ENCODE measurements at places on chromosomes 7 and 10.
A peak's percentile ranks its signal among the peaks of the same experiment; 100 is the strongest.

GRCh38 chr10:128877936-128878335 lies 589.1 kb upstream of the MGMT start:
- DNase-seq, result no peak

DNA sequence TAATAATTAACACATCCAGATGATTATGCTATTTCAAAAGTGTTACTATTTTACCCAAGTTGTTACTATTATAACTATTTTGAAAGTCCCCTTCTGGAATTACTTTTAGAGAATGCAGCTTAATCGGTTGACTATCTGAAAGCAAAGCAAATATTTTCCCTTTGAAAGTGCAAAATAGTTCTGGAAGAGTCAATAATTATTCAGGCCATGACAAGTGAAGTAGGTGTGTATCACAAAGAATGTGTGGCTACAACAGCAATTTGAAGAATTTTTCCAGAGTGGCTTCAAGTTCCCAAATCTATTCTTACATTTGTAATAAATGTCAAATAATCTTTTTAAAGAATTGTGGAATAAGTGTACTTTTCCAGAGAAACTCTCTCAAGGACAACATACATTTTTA lies 42.8 kb downstream of the RNLS start:
- no peak for DNase-seq

DNA sequence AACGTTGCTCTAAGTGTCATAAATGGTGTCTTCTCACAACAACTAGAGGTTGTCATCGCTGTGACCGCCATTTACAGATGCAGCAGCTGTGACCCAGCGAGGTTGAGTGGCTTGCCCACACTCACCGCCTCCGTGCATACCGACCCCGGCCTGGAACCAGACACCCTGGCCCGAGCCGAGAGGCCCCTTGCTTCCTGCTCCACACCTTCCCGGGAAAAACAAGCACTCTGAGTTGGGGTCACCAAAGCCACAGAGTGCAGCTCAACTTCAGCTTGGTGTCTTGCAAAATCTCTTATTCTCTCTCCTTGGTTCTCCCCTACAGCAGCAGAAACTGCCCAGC lies 115.7 kb upstream of the PPP2R2D start:
- DNase-seq, result no peak

GRCh38 chr7:112509402-112509801 lies 28.6 kb downstream of the LSMEM1 start:
- DNase-seq, result no peak

DNA sequence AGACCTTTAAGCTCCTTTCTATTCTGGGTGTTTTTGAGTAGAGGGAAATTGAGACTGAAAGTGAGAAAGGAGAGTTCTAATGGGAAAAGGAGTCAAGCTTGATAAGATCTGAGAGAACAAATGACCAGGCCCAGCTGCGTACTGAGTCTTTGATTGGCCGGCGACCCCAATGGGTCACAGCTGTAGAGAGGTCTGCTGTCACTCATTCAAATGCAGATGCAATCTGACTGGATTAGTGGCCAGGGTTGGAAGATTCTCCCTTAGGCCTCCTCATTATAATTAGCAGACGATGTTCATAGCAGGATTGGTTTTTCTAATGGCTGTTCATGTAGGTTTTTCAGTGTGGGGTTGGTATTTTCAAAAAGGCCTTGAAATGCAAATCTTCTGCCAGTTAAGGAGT lies 127.2 kb upstream of the SLC25A13 start:
- DNase-seq, result no peak

DNA sequence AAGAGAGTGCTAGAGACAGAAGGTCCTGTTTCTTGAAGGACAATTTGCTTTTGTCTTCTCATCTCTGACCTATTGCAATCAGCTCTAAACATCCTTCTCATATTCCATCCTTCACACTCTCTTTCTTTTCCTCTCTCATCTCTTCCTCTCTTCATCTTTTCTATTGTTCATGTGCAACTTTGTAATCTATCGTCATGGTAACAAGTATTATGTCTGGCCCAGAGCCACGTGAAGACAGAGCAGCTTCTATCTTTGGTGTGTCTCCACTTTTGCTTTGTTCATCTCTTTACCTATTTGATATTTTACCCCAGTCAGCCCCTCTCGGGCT lies 104.9 kb upstream of the ABCB5 start:
- no peak for DNase-seq

GRCh38 chr10:52965509-52965908 lies 192.9 kb upstream of the MBL2 start:
- DNase-seq, result no peak

DNA sequence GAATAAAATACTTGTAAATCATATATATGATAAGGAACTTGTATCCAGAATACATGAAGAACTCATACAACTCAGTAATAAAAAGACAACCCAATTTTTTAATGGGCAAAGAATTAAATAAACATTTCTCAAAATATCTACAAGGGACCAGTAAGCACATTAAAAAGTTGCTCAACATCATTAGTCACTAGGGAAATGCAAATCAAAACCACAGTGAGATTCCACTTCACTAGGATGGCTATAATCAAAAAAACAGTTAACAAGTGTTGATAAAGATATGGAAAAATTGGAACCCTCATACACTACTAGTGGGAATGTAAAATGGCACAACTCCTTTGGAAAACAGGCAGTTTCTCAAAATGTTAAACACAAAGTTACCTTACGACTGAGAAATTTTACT lies 40.3 kb upstream of the YAE1 start:
- peak; percentile 31 for DNase-seq

GRCh38 chr10:48896756-48897440 lies 42.7 kb downstream of the LRRC18 start:
- no peak for DNase-seq

- no peak for DNase-seq
These were observed 107.2 kb upstream of the C10orf90 start for GRCh38 chr10:126777714-126778113.

GRCh38 chr10:30368065-30368718 lies 19.1 kb upstream of the MTPAP start:
- peak; percentile 68 for DNase-seq

- peak; percentile 54 for DNase-seq
These were observed 1.7 kb upstream of the CTNNA3 start for GRCh38 chr10:67697724-67698131.

DNA sequence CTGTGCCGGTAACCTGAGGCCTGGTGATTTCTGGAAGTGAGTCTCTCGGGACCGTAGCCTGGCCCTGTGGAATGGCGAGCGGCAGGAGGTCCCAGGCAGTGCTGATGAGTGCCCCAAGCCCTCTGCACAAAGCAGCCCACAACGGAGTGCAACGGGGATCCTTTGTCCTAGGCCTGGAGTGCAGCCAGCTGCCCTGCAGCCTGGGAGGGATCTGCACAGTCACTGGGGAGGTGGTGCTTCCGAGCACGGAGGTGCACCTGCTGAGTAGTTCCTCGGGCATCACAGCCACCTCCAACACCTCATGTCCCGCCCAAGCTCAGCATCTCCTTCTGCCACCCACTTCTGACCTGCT lies 162.8 kb upstream of the ZMIZ1 start:
- DNase-seq, result no peak

DNA sequence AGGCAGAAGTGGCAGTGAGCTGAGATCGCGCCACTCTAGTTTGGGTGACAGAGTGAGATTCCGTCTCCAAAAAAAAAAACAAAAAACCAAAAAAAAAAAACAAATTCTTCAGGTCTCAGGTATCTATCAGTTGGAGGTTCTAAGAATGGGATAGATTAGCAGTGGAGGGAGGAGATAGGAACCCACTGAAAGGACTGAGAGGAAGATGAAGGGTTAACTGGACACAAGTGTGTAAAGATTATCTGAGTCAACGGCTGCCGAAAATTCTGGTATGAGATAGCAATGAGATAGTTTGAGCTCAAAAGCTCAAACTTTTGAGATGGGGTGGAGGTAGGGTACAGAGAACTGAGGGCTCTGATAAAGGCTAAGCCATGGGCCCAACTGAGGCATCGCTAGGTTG lies 12.8 kb downstream of the ZNF467 start:
- no peak for DNase-seq

GRCh38 chr10:26706206-26706605 lies 8.7 kb downstream of the PDSS1 start:
- no peak for DNase-seq

DNA sequence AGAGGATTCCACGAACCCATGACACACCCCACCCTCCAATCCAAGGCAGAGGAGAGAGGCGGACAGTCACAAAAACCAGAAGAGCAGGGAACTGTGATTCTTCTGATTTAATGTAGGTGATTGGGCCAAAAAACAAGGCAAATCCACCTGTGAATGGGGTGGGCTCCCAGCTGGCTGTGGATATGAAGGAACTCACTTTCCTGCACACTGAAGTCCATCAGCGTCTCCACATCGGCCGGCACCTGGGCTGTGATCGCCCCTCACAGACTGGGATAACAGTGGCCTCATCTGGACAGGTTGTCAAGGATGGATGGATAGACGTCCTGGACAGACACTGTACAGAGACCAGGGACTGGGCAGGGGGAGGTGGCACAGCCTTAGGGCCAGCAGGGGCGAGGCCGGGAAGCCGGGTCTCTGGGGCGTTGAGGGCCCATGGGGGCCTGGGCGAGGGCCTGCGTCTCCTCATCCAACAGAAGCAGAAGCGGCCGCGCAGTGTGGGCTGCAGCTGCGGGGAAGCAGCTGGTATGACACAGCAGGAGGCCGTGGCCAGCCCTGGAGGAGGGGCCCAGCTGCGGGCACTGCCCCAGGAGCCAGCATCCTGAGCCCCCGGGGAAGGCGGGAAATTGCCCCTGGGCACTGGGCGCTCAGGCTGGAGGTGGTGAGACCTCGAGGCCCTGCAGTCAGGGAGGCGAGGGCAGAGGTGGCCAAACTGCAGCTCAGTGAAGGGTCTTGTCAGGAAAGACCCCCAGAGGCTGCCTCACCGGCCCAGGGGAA lies 54.2 kb downstream of the DIP2C start:
- DNase-seq, result no peak

All from amniotic epithelial cell (primary cell).